Osteoblast (primary cell): ENCODE measurements at places on chromosomes 2 and 18. TPM values are rescaled to one million over a fixed set of nuclear protein-coding genes. Genes with fewer than 3 reads are reported as not detected.
A peak's percentile ranks its signal among the peaks of the same experiment; 100 is the strongest.

DNA sequence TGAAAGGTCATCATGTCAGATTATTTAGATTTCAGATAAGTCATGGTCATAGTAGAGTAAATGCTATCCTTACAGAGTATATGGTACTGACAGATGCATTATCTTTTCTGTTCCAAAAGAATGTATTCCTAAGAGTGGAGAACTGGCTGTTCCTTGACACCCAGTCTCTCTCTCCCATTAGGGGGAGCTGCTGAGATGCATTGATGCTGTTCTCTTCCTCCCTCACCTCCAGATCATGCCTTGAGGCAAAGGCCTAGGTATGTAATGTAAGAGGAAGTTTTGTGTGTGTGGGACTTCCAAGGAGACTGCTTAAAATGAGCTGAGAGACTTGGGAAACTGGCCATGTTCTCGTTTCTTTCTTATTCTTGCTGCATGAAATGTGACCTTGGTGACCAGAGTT lies 979.5 kb upstream of the CELF4 start:
- no peaks in the 10 kb centered on the region for H3K4me1 ChIP-seq
- no peaks in the 10 kb centered on the region for H3K36me3 ChIP-seq
- H3K27ac ChIP-seq = no peak overlapping the region
- no peaks in the 10 kb centered on the region for H3K27me3 ChIP-seq
- H3K4me3 ChIP-seq = no peak overlapping the region
- DNase-seq = no peak

GRCh38 chr2:109516445-109517117 lies 97.2 kb downstream of the SEPTIN10 start:
- no peak overlapping the region for H3K4me3 ChIP-seq
- peak; percentile 96 for DNase-seq
- no peaks in the 10 kb centered on the region for H3K27me3 ChIP-seq

GRCh38 chr2:238006510-238006909 lies 39.7 kb downstream of the UBE2F start:
- no peaks in the 10 kb centered on the region for H3K27me3 ChIP-seq
- H3K27ac ChIP-seq = no peak overlapping the region
- no peak overlapping the region for H3K4me3 ChIP-seq
- DNase-seq = no peak

- H3K4me3 ChIP-seq = no peak overlapping the region
- H3K27me3 ChIP-seq = no peaks in the 10 kb centered on the region
- H3K4me1 ChIP-seq = peaks cover 28% of the 10 kb centered on the region
- peak; percentile 98 for DNase-seq
- no peaks in the 10 kb centered on the region for H3K36me3 ChIP-seq
Observed at GRCh38 chr2:231611273-231612108, 18.8 kb downstream of the TEX44 start.

DNA sequence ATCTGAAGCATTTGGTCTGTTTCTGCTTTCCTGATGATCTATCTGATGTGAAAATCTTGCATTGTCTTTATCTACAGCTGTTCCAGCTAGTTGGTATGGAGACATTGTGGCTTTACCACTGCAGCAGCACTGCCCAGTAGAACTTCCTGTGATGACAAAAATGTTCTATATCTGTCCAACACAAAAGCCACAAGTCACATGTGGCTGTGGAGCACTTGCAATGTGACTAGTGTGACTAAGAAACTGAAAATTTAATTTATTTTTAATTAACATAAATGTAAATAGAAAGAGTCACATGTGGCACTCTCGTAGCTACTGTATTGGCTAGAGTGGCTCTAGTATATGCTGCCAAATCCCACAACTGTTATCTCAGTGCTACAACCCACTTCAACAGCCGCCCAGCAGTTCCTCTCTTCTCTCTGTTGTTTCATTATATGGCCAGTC lies 425.7 kb downstream of the SETBP1 start:
- H3K27ac ChIP-seq = peak overlapping the region; percentile 19
- no peaks in the 10 kb centered on the region for H3K27me3 ChIP-seq
- no peak overlapping the region for H3K4me3 ChIP-seq

- H3K27me3 ChIP-seq = no peaks in the 10 kb centered on the region
- H3K4me1 ChIP-seq = peaks cover 24% of the 10 kb centered on the region
- no peak overlapping the region for H3K4me3 ChIP-seq
- no peak overlapping the region for H3K27ac ChIP-seq
Observed at GRCh38 chr2:20419752-20420151, 27.1 kb upstream of the RHOB start.

Gene PID1
- 9.8 and 11.8 TPM in 2 replicates for total RNA-seq

Gene OR6B2
- not detected in 2 replicates for total RNA-seq

Gene GCG
- not detected in 2 replicates for total RNA-seq
